ENCODE measurements at places on chromosomes 5 and 9.

DNA sequence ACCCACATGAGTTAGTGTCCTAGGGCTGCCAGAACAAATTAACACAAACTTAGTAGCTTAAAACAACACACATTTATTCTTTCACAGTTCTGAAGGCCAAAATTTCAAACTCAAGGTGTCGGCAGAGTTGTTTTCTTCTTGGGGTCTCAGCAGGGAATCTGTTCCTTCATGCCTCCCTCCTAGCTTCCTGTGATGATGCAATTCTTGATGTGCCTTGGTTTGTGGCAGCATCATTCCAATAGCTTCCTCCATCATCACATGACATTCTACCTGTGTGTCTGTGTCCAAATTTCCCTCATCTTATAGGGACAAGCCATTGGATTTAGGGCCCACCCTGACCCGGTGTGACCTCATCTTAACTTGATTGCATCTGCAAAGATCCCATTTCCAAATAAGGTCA lies 12.2 kb upstream of the SLC25A48 start:
- no peak for DNase-seq

DNA sequence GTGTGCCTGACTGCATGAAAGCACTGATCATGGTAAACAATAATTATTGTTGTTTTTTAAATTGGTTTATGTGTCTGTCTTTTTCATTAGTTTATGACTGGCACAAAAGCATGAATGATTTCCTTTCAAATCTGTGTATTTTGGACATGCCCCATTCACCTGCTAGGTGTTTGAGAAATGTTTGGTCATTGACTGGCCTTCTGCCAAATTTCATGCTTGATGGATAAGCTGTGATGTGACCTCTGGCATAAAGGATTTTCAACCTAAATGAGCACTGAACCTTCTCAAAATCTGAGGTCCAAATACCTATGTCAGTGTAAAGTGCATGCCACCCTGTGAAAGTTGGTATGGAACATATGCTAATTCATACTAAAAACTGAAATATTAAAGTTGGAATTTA lies 204.5 kb downstream of the BRINP1 start:
- no peak for DNase-seq

DNA sequence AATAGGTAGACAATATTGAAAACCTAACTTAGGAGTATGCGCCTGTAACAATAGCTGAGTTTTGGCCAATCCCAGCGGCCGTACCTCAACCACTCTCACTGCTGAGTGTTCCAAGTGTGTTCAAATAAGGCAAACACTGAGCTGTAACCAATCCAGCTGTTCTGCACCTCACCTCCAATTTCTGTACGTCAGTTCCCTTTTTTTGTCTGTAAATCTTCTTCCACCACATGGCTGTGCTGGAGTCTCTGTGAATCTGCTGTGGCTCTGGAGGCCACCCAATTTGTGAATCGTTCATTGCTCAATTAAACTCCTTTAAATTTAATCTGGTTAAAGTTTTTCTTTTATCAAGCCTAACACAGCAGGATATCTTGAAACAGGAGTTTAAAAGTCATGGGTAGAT lies 116.3 kb downstream of the SLC28A3 start:
- no peak for DNase-seq

DNA sequence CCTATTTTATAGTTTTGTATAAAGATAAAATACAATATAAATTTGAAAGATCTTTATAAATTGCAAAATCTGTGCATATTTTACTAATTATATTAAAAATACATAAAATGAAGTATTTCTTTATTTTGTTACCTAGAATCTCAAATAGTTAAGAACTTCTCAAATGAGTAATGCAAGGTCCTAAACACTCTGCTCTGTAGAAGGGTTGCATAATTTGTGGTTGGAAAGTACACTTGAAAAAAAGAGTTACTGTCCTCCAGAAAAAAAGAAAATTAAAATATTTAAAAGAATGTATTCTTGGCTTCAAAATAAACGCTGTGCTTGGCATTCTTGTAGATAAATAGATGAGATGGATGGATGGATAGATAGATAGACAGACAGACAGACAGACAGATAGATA lies 428.8 kb upstream of the CDH6 start:
- DNase-seq: no peak

- no peak for DNase-seq
These were observed 126.5 kb upstream of the GDNF start for GRCh38 chr5:37966291-37966690.

GRCh38 chr9:137669261-137669672 lies 50.5 kb downstream of the EHMT1 start:
- no peak for DNase-seq

DNA sequence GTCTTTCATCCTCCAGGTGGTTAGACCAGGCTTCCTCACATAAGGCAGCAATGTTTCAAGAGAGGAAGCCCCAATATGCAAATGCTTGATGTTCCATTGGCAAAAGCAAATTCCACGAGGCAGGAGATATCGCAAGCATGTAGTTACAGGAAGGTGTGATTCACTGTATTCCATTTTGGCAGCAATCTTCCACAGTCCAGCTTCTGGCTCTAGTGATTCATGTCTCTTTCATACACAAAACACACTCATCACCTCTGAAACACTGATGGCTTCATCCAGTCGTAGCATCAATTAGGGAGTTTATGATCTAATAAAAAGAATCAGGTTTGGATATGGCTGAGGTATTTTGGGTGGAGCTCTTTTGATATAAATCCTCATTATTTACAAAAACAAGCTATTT lies 552.2 kb upstream of the RIOK2 start:
- DNase-seq: no peak

DNA sequence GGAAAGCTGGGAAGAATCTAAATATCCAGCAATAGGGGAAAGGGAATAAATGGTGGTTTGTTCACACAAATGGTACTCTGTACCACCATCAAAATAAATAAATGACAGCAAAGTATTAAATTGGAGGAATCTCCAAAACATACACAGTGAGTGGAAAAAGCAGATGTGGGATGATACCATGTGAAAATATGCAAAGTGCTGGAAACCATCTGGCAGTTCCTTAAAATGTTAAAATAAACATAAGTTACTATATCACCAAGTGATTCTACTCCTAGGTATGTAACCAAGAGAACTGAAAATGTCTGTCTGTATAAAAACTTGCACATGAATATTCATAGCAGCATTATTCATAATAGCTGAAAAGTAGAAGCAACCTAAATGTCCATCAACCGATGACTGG lies 41.9 kb upstream of the TEX48 start:
- DNase-seq: no peak

DNA sequence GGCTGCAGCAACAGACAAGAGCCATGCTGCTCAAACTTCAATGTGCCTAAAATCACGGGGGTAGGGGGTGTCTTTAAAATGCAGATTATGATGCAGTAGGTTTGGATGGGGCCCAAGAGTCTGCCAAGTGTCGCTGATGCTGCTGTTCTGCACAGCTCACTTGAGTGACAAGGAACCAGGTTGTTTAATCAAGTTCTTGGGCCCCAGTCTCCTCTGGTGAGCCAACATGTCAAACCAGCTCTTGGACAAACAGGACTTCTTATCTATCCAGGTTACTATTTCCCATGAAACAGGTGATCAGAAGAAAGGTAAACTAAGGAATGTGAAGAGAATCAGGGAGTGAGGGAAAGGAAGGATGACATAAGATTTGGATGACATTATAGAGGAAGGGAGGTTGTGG lies 78.0 kb downstream of the APBA1 start:
- DNase-seq: no peak

GRCh38 chr9:31639451-31639850 lies 745.0 kb upstream of the ACO1 start:
- no peak for DNase-seq

DNA sequence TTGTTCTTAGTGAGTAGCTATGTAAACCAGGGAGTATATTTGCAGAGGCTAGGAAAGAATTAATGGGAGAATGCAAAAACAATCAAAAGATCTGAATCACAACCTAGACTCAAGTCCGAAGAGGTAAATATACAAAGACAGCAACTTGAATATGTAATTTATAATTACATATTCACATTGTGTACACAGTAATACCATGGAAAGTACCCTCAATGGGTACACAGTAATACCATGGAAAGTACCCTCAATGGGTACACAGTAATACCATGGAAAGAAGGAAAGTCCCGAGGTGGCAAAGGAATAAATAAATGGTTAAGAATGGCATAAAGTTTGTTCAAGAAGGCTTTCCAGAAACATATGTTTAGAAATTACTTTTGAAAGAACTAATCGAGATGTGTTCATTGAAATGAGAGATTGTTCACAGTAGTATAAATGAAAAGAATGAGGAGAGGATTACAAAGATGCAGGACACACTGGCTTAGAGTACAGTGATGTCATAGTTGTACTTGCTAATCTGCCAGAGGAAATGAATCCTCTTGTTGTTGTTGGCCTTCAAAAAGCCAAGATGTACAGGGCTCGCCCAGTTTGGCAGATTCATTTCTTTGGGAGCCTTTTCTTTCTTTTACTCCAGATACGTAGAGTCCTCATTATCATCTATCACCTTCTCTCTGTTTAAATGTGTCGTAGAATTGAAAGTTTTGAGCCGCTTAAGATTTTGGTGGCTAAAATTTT lies 116.0 kb downstream of the UNC13B start:
- no peak for DNase-seq

GRCh38 chr9:105128908-105129600 lies 115.4 kb upstream of the SLC44A1 start:
- DNase-seq: no peak

DNA sequence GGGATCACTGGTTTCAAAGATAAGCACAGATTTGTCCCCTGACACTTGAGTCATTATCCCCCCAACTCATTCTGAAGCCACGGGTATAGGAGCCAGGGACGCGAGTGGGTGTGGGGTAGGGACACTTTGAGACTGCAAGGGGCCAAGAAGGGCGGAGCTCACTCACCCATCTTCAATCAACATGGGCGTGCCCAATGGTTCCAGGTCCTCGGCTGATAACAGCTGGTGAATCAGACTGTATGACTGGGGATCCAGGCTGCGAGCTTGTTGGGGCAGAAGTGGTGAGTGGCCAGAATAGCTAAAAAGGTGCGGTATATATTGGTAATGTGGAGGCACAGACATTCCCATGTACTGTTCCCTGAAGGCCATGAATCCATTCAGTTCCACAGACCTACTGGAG lies 30.7 kb upstream of the NR5A1 start:
- DNase-seq: no peak

DNA sequence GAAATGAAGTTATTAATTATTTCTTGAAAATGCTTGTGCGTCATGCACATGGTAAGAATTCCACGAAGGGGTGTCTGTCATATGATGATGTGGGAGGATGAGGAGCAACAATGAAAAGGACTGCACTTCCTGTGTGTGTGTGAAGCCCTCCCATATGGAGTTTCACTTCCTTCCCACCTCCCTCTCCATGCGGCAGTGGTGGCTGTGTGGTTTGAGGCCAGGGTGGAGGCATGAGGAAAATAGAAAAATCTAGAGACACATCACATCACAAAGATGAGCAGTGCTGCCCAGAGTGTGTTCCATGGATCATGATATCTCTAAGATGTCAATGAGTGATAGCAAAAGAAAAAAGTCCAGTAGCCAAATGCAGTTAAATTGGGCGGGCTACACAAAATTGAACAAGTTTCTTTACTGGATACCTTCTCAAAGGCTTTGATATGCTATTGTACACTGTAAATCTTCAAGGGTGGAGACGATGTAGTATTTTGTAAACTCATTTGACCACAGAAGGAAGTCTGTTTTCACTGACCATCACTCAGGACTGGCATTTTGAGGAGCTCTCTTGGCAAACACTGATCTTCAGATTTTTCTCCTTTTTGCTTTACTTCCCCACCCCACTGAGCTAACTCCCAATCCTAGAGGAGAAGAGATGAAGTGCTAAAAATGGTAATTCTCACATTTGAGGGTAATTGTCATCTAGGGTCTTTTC lies 55.7 kb upstream of the EQTN start:
- no peak for DNase-seq

- DNase-seq: no peak
These were observed 10.9 kb upstream of the AFAP1L1 start for GRCh38 chr5:149260761-149261160.

DNA sequence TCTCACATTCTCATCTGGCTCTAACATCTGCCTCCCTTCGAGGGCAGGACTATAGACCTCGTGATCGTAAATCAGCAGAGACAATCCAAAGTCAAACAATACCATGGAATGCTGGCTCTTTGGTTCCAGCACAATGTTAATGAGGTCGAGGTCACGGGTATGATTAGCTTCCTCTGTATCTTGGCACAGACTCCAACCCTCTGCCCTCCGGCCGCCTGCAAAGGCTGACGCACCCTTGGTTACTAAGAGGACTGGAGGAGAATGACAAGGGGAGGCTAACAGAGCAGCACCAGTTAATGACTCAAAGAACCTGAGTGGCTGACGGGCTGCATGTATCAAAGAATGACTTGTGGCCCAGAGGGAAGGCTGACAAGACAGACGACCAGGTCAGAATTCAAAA lies 10.1 kb downstream of the LHFPL2 start:
- DNase-seq: no peak

DNA sequence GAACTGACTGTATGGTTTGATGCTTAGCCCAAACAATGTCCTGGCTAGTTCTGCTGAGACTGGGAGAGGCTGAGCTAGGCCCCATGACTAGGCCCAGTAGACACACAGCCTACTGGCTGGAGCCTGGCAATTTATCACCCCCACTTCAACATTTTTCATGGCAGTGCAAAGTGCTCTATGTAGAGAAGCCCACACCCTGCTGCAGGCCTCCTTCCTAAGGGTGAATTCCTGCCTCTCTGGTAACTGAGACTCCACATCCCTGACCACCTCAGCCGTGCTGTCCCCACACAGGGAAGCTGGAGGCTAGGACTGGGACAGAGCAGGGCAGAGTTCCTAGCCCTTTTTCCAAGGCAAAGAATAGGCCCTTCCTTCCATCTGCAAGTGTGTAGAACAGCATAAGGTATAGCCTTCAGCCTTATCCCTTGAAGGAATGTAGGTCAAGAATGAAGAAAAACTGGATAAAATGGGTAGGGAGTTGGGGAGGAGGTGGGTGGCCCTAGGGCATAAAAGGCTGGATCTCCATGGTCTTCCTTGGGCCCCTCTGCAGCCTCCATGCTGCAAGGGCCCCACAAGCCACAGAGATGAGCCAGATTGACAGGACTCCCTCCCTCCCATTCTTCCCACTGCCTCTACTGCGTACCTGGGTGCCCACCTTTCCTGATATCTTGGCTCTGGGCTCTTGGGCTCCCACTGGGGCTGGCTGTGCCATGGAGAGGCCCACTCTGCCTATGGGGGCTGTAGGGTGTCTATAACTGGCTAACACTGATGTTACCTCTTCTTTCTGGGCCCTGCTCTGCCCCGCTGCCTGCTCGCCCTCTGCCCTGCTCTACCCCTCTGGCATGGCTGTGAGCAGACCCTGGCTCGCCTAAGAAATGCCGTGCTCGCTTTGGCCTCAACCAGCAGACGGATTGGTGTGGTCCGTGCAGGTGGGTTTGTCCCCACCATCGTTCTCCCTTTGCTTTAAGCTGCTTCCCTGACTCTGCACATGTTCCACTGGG lies 29.8 kb downstream of the TCF7 start:
- no peak for DNase-seq

DNA sequence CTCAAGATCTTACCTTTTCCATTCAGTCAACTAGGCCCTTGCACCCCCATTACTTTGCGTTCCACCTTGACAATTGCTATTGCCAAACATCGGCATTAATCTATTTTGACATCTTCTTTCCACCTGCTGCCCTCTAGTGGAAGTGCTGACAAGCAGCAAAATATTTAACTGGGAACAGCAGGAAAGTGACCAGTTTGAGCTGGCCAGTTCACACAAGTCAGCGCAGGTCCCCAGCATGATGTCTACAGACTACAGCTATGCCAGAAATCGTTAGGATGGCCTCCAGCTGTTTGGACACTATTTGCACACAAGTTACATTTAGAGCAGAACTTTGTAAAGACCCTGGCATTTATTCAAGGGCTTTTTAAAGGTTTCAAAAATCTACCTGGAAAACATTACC lies 160.1 kb downstream of the GHR start:
- DNase-seq: peak; percentile 26

GRCh38 chr5:137199201-137199600 lies 299.9 kb downstream of the SPOCK1 start:
- DNase-seq: no peak

Data from NCI-H2107 (cell line).